ENCODE measurements at places on chromosomes 7 and 10. TPM values are rescaled to one million over a fixed set of nuclear protein-coding genes. Genes with fewer than 3 reads are reported as not detected.

PRLHR gene
- not detected for total RNA-seq

GRCh38 chr7:105218939-105219770 is 169.6 kb downstream of the SRPK2 start:
- no peak for DNase-seq

HDAC9 gene
- total RNA-seq, result 2.1 TPM

DNA sequence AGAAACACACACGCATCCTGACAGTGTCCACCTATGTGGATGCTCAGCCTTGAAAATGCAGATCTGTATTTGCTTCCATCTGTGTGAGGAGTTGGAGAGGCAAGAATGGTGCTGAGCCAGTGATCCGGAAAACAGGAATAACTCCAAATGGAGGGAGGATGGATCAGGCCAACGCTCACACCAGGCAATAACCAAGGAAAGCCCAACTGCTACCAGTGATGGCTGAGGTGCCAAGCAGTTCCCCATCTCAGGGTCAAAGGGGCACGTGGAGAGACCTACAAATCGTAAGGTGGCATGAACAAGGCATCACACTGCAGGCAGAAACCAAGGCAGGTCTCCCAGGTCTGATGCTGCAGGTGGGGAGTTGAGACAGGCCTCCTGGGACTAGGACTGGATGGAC is 153.6 kb downstream of the ADAM12 start:
- no peak for DNase-seq

- DNase-seq, result peak; percentile 89
Measured at GRCh38 chr7:128863433-128863989, 855 bp downstream of the ATP6V1F start.

DNA sequence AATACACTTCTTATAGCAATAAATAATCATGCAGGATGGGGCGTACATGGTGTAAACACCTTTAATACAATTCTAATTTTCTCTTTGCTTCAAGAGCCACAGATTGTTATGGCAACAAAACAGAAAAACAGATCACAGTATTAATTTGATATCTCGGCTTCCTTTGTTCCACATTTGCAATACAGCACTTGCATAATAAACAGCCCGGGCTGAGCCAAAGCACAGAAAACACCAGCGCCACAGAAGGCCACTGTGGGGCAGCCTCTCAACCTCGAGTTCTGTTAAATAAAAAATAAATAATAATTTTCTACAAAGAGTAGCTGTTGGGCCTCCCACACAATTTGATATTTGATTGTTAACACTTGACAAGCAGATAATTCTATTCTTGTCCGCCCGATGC is 255.9 kb downstream of the USP6NL start:
- no peak for DNase-seq

DNA sequence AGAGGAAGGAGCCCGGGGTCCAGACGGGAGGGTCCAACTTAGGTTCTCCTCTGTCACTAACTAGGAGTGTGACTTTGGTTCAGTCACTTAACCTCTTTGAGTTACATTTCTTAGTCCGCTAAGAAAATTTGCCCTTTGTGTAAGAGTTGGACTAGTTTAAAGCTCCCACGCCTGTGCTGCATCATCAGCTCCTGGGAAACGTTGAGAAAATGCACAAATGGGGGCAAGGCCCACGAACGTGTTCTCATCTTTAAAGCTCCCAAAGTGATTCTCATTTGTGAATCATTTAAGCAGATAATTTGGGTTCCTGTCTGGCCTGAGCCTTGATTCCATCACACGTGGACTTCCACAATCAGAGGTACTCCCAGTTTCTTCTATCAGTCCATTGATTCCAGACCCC is 6.3 kb downstream of the ZNF467 start:
- no peak for DNase-seq

LRRD1 gene
- not detected for total RNA-seq

LIPN gene
- total RNA-seq, result not detected

GRCh38 chr10:17222329-17222728 is 5.7 kb upstream of the VIM start:
- no peak for DNase-seq

- peak; percentile 13 for DNase-seq
Measured at GRCh38 chr10:17472481-17473227, 18.3 kb upstream of the ST8SIA6 start.

DNA sequence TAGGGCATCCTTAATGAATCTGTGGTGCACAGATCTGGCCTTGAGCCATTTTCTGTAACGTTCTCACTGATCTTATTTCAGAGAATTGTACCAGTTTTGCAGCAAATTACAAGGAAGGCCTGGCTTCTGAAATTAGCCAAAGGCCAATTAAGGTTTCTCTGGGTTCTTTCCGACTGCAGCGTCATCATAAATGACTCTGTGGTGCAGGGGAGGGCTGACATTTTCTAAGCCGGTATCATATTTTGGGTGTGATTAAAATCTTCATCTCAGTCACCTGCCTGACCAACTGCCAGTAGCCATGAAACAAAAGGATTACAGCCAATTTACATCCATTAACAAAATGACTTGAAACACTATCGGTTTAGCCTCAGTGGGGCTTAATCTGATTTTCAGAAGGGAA is 363.7 kb downstream of the ADRA2A start:
- DNase-seq, result no peak

OR2A5 gene
- not detected for total RNA-seq

GRCh38 chr7:107071129-107071528 is 26.6 kb downstream of the PRKAR2B start:
- no peak for DNase-seq

DNA sequence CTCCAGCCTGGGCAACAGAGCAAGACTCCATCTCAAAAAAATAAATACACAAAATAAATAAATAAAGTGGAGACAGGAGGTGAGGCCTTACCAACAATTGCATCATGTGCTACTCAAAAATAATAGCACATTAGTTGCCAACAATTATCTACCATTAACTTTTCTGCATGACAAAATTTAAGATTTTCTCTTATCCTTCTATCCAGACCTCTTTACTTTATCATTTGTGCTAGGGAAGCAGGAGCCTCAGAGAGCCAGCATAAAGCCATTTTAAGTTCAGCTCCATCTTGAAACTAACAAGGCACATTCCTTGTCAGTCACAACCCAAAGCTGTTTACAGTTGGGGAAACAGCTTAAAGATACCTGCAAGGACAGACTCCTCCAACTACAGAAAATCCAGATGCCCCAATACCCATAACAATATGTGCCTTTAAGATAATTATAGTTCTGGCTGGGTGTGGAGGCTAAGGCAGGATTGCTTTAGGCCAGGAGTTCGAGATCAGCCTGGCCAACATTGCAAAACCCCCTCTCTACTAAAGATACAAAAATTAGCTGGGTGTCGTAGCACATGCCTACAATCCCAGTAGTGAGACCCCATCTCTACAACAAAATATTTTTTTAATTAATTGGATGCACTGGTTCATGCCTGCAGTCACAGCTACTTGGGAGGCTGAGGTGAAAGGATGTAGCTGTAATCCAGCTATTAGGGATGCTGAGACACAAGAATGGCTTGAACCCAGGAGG is 2.2 kb upstream of the AP1S1 start:
- DNase-seq, result no peak

Data from H7 (cell line).